ENCODE measurements at places on chromosomes 7 and 10.

DNA sequence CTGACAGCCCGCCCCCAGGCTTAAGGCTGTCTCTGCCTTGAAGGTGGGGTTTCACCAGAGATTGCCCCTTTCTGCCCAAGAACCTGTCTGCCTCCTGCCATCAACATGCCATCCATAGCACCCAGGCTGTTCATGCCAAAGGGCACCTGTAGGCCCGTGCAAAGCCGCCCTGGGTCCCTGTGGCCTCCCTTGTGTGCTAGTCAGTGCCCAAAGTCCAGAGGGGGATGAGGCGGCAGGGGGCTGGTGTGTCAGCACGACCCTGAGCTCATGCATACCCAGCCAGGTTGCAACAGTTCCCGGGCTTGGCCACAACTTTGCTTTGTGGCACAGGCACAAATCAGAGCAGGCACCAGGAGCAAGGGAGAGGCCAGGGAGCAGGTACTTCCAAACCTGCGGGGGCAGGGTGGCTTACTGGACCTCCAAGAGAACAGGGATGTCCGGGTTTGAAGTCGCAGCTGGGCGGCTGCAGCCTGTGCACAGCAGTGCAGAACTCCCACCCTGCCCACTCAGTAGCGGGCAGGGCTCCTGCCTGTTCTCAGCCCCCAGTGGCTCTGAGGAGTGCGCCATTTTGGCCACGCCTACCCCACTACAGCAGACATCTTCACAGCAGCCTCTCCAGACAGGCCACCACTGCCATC lies 671.1 kb upstream of the GRM3 start:
- no peak for DNase-seq

- no peak for DNase-seq
Measured at GRCh38 chr10:98096731-98097130, 37.7 kb upstream of the R3HCC1L start.

DNA sequence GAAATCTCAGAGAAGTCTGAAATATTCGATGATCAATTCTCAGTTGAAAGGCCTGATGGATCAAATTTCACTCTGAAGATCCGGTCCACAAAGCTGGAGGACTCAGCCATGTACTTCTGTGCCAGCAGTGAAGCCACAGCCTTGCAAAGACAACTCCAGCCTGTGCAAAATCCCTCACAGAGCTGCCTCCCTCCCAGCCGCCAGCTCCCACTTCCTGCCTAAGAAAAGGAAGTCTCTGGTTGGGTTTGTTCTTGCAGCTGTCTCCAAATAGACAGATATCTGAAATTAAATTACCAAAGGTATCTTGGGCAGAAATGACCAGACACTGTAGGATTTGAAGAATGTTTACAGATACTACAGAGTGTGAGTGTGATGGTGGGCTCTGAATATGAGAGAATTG lies 43.4 kb upstream of the PRSS58 start:
- DNase-seq = no peak

DNA sequence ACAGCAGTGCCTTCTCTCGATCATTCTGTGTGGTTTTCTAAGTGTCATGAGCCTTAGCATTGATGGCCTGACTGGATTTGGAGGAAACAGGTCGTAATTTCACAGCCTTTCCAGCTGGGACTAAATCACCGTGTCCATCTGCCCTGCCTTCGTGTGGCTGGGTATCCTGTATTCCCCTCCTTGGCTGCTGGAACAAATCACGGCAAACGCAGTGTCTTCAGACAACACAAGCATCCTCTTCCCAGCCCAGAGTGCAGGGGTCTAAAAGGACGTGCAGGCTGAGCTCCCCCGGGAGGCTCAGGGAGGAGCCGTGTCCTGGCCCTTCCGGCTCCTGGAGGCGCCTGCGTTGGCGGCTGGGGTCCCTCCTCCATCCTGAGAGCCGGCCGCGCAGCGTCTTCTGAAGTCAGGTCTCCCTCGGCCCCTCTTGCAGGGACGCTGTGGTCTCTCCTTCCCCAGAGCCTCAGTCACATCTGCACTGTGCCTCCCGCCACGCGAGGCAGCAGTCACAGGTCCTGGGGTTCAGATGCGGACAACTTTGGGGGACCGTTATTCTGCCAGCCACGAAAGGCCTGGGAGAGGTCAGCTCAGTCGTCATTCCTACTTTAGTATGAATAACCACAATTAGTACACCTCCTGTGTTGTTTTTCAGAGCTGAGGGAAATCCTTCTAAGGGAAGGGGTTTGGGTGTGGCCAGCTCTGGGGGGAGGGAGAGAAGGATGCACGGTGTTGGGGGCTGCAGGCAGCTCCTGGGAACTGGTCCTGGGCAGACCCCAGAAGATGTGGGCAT lies 41.1 kb downstream of the FAM20C start:
- DNase-seq = no peak

DNA sequence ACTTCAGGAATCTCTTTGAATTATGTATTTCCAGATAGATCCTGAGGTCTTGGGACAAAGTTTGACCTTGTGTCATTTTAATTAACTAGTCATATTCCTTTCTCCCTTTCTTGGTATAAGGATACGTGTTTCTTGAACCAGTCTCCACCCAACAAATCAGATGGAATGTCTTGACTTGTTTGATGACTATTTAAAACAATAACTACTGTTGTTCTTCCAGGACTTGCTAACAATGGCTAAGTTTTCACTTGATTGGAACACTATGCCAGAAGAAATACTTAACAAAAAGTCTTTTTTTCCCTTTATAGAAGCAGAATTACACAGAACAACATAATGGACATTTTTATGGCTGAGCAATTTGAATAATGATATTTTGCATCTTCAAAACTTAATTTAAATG lies 43.0 kb upstream of the WIPF3 start:
- DNase-seq = no peak

- no peak for DNase-seq
Measured at GRCh38 chr10:5828725-5829124, 15.5 kb upstream of the GDI2 start.

- DNase-seq = no peak
Measured at GRCh38 chr10:71246591-71247413, 34.4 kb downstream of the UNC5B start.

GRCh38 chr7:130364451-130364850 lies 15.8 kb upstream of the CPA1 start:
- no peak for DNase-seq

DNA sequence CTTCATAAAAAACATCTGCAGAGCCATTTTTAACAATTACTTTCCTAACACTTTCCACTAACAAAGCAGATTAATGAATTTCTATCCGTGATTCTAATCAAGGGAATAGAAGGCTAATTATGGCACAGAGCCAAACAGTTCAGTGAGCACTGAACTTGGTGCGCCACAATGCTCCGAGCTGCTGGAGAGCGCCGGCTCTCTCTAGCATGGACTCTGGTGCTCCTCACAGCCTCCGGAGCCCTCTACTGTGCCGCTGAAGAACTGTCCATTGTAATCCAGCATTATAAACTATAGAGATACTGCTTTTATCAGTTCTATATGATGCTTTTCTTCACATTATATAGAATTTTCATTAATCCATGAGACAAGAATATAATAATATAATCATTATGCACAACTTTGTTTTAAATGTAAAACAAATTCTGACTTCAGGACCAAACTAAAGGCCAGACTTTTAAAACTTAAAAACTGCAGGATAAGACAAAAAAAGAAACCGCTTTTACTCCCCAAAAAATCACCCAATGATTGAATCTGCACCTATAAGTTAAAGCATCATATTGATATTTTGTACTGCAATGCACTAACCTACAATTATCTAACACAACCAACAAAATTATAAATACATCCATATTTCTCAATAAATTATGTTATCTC lies 123.6 kb downstream of the RNF32 start:
- DNase-seq = no peak

- DNase-seq = no peak
Measured at GRCh38 chr10:3914733-3915132, 129.7 kb upstream of the KLF6 start.

DNA sequence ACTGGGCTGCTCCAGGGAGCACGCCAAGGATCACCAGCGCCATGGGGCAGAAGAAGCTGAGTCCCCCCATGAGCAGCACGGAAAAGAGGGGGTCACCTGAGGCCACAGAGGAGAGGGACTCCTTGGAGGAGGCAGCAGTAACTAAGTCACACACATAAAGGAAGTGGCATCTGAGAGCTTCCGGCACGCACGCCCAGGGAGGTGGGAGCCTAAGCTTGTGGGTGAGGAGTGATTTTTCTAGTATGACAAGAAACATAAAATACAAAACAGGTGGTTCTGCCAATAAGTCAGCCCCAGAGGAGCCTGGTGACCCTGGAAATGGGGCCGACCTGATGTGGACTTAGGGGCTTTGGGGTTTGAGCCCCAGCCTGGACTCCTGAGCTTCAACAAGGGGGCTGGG lies 60.8 kb downstream of the CARD11 start:
- DNase-seq = peak; percentile 19

DNA sequence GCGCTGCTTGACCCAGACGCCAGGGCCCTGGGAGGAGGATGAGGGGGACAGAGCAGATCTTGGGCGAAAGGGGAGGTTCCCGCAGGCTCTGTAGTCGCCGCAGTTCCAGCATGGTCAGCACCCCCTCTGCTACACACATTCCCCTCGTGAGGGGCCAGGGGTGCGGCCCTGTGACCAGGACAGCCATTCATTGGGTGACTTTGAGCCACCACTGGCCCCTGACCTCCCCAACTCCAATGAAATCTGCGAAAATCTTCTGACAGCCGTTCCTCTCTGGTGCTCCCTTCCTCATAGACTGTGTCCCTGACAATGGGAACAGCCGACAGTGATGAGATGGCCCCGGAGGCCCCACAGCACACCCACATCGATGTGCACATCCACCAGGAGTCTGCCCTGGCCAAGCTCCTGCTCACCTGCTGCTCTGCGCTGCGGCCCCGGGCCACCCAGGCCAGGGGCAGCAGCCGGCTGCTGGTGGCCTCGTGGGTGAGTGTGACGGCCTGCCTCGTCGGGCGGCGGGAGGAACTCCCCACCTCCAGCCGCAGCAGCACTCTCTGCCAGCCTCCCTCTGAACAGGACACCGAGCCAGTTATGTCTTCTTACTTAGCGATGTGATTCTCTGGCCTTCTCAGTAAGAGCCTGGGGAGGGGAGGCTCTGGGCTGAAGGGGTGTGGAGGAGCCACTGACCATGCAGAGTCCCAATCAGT lies 825 bp downstream of the TMEM176A start:
- DNase-seq = no peak

DNA sequence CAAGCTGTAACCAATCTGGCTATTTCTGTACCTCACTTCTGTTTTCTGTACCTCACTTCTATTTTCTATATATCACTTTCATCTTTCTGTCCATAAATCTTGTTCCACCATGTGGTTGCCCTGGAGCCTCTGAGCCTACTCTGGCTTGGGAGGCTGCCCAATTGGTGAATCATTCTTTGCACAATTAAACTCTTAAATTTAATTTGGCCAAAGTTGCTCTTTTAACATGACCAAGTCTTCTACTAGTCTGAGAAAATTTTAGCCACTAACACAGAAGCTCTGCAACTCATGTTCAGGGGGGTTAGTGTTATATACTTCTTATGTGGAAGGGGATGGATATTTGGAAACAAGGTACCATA lies 503.5 kb downstream of the KIF20B start:
- DNase-seq = no peak

- no peak for DNase-seq
Measured at GRCh38 chr7:90817846-90818245, 221.7 kb downstream of the CDK14 start.

- no peak for DNase-seq
Measured at GRCh38 chr7:77910124-77910523, 111.6 kb downstream of the PHTF2 start.

- no peak for DNase-seq
Measured at GRCh38 chr7:103856929-103857328, 132.5 kb downstream of the RELN start.

GRCh38 chr7:44709945-44710596 lies 38.6 kb upstream of the ZMIZ2 start:
- no peak for DNase-seq

GRCh38 chr7:130040576-130040975 lies 10.6 kb downstream of the ZC3HC1 start:
- DNase-seq = no peak

- no peak for DNase-seq
Measured at GRCh38 chr7:93178213-93178612, 30.0 kb upstream of the SAMD9L start.

- no peak for DNase-seq
Measured at GRCh38 chr10:127887541-127888415, 5.0 kb downstream of the CLRN3 start.

DNA sequence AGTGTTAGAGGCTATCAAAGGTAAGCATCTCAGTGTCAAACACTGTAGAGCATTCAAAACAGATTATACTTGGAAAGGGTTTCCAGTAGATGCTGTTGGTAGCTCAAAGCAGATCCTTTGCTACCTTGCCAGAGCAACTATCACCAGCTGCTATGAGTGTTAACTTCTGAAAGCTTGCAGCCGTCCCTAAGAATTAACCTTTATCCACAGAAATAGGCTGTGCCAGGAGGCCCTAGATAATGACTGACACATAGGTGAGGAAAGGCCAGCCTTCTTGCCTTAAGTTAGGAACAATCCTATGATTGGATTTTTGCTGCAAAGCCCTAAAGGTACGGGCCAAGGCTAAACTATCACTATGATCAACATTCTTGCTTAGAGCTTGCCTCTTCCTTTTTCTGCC lies 263.2 kb downstream of the DGKB start:
- no peak for DNase-seq

- DNase-seq = no peak
Measured at GRCh38 chr7:144786079-144786478, 49.8 kb downstream of the TPK1 start.

DNA sequence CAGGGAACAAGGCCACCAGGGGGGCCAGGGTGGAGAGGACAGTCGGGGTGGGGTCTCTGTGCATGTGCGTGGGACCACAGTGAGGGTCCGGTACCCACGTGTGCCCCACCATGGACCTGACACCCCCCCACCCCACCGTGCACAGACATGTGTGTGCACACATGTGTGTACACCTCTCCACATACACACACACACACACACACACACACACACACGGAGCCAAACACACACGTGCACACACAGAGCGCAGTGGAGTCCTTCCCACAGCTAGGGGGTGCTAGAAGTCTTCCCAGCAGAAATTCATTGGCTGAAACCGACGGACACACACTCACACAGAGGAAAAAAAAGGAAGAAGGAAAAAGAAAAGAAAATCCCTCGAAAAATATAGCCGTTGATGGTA lies 42.8 kb upstream of the GNA12 start:
- no peak for DNase-seq

GRCh38 chr7:100435401-100436304 lies 644 bp downstream of the PPP1R35 start:
- peak; percentile 31 for DNase-seq

- DNase-seq = no peak
Measured at GRCh38 chr7:123437447-123437995, 96.9 kb downstream of the IQUB start.

GRCh38 chr10:128040681-128041080 lies 85.5 kb downstream of the MKI67 start:
- DNase-seq = no peak

DNA sequence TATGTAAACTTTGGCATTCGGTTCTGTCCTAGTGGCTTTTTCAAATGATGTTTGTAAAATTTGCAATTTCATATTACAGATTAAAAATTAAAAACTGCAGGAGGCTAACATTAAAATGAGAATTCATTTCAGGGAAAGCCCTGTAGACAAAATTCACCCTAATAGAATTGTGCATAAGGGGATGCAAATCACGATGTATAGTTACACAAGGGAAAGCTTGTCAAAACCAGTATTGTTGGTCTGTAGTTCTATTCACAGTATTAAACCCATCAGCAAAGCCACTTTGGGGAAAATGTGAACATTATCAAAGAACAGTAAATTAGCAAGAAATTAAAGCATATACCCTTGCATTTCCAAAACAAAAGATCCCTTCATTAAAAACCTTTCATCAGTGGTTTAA lies 39.9 kb upstream of the MKI67 start:
- no peak for DNase-seq
